ENCODE measurements at places on chromosomes 3 and 15.
A peak's percentile ranks its signal among the peaks of the same experiment; 100 is the strongest.

DNA sequence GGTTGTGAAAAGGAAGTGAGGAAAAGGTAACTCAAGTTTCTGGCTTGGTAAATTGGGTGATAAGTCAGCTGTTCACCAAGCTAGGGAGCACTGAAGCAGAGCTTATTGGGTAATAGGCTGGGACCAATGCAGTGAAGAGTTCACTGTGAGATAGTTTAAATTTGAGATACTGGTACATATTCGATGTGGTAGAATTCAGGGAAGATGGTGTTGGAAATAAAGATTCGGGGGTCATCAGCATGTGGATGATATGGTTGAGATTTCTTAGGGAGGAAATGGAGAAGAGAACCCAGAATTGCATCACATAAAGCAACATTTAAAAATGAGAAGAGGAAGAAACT, 16.9 kb downstream of the MME start:
- DNase-seq = no peak

DNA sequence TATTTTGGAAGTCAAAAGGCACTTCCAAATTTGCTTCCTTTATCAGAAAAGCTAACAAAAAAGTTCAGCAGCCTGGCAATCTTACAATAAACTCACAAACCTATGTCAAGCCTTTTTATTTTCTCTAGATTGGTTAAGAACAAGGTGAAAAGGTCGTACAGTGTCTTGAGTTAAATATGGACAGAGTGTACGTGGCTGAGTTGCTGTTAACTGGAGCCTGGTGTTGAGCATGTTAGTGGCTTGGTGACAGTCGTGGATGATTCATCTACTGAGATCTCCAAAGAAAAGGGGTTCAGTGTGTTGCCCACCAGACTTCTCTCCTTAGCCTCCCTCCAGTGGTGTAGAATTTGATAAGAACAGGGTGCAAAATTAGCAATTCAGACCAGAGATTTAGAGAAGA, 89.7 kb downstream of the SSR3 start:
- DNase-seq = no peak

DNA sequence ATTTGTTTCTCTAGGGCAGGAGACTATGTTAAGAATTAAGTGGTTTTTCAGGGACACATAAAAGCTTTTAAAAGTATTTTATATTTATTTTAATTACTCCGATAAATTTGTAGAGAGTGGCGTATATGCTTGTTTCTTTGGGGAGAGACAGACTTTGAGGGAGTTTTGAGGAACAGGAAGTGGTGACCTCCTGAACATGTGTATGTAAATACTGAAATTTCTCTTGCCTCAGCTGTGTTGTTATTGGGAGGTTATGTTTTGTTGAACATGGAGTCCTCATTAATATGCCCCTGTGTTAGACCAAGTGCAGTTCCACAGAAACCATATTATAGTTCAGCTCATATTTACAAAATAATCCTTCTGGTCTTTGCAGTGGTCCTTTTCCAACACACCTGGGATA, 41.8 kb upstream of the UTS2B start:
- no peak for DNase-seq

DNA sequence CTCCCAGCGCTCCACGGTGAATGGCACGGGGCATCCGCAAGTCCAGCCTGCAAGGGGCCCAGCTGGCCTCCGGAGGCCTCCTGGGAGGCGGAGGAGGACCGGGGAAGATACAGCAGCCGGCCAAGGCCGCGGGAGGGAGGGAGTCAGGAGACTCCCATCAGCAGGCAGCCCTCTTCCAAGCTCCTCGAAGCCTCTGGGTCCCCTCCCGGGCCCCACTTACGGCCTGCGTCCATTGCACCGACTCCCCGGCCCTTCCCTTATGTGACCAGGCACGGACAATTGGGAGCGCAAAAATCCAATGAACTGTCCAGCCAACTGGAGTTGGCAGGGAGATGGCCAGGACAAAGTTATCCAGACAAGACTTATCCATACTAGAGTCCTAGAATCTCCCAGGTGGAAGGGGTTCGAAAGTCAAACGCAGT, 668 bp downstream of the MFGE8 start:
- DNase-seq = no peak

DNA sequence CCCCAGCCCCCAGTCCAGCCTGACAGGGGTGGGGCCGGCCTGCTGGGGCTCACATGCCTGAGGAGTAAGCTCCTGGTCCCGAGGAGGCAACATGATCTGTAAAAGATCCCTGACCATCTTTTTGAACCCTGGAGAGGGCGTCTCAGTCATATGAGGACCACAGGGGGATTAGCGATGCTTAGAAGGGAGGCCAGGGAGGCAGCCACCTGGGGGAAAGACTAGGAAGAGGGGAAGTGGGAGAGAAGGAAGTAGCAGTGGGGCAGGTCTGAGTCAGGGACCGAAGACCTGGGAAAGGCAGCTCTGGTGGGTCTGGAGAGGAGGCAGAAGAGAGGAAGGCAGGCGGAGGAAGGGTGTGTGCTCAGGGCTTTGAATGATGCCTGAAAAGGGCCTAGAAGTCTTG, 18.9 kb downstream of the PIF1 start:
- DNase-seq = no peak

- no peak for DNase-seq
These were observed 702 bp upstream of the DNAJC17 start for GRCh38 chr15:40807888-40808461.

DNA sequence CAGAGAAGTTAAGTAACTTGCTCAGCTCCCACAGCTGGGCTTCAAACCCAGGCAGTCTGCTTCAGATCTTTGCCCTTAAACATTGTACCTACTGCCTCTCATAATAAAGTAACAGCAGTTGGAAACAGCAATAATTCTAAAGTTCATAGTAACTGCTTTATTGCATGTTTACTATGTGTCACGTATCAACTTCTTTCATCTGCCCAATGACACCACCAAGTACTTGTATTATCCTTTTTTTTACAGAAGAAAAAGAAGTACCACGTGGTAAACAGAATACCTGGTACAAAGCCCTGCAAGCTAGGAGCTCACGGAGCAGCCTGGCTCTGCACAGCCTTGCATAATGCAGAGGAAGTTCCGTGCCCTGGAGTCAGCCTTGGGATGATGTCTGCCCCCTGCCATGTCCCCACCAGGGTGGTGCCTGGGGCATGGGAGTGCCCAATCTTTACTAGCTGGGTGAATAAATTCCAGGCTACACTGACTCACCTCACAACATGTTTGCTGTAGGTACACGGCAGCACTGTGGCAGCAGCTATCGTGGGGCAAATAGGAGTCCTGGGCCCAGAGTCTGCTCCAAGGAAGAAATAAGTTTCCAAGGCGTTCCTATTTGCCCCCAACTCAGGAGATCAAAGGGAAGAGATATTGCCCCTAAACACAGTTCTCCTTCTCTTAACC, 77.2 kb downstream of the LDHAL6B start:
- no peak for DNase-seq

- no peak for DNase-seq
These were observed 9.9 kb downstream of the THAP10 start for GRCh38 chr15:70882361-70882760.

DNA sequence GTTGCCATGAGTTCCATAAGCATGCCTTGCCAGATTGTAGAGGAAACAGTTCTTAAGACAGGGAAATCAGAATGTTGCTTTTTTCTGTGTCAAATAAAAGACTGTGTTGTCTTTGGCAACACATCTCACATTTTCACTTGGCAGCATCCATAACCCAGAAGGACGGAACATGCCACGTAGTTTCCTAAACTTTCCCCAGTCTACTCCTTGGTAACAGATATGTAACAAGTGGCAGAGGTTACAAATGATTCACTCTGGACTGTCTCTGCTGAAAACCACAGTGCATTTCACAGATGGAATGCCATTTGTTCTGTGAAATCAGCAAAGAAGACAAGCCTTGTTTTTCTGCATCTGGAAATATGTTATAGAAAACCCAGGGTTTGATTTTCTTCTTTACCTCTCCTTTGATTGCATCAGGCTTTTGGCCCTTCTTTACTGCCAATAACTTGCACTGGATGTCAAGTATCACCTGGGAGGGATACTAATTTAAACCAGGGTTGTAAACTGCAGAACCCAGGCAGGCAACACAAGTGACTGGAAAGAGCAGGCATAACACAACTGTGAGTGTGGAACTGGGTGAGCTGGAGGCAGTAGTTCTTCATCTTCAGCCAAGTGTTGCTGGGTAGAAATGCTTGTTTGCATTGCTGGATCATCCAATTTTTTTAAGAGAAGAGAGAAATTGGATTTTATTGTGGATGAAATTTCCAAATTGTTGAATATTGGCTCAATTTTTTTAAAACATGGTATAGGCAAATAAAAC, 124.4 kb upstream of the FOXB1 start:
- no peak for DNase-seq

GRCh38 chr15:57728436-57728835, 21.9 kb downstream of the POLR2M start:
- no peak for DNase-seq

GRCh38 chr3:128823631-128824030, 55.8 kb upstream of the ACAD9 start:
- no peak for DNase-seq

- peak; percentile 70 for DNase-seq
These were observed 61.5 kb downstream of the IQSEC1 start for GRCh38 chr3:13011573-13012220.

GRCh38 chr3:120348991-120349854, at the start of gene LRRC58:
Gene LRRC58 (minus strand): TSS chr3:120349354. CDS start chr3:120349243, 111 bp downstream.
- DNase-seq = peak; percentile 88

DNA sequence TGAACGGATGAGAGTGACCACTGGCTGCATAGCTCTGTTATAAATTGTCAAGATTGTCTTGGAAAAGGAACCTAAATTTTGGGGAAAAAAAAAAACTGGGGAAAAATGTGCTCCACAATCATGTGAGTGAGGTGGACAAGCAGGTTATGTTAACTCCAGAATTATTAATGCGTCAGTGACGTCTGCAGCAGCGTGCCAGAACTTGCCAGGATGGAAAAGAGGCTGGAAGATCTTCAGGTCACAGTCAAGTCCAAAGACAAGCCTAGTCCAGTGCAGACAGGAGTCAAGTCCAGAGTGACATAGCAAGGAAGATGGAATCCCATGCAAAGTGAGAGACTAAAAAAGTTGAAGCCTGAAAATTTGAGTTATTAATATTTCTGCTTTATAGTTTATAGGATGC, 140.6 kb downstream of the RYR3 start:
- DNase-seq = no peak

GRCh38 chr3:37741644-37742043, 120.0 kb upstream of the CTDSPL start:
- no peak for DNase-seq

DNA sequence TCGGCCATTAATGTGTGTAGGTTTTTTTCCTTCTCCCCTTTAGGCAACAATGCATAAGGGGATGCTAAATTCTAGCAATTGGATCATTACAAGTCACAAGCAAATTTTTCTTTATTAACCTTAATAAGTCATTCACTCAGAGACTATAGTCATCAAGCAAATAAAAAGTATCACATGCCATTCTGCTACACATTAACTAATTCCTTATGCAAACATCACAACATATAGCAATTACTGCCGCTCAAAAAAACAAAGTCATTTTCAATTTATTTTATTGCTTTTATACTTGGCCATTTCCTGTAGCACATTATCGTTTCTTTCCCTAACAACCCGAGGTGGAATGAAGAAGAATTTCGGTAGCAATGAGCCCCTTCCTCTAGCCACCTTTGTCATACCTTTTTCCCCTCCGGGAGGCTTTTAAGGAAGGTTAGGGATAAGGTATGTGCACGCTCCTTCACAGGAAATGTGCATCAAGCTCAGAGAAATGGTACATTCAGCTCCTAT, 421.2 kb downstream of the TIGIT start:
- no peak for DNase-seq

DNA sequence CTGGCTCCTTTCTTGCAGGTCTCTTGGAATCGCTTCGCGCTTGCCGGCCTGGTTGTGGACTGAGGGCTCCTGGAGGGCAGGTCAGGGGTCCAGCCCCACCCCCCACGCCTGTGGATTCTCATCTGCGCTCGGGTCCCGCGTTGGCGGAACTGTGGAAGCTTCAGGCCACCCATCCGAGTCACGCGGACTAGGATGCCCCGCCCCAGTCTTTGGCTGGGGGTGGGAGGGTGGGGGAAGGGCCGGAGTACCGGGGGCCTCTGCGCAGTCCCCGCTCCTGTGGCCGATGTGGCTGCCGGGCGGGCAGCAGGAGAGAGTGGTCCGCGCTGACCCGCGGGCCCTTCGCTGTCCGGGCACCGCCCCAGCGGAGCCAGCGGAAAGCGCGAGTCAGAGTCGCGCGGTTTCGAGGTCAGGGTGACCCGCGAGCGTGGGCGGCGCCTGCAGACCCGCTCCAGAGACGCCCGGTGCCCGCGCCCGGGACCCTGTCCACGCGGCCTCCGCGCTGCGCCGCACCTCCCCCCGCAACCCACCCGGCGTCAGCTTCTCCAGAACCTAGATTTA, 114.2 kb downstream of the KLF13 start:
- DNase-seq = no peak

- no peak for DNase-seq
These were observed 177.0 kb upstream of the MBNL1 start for GRCh38 chr3:152091725-152092124.

DNA sequence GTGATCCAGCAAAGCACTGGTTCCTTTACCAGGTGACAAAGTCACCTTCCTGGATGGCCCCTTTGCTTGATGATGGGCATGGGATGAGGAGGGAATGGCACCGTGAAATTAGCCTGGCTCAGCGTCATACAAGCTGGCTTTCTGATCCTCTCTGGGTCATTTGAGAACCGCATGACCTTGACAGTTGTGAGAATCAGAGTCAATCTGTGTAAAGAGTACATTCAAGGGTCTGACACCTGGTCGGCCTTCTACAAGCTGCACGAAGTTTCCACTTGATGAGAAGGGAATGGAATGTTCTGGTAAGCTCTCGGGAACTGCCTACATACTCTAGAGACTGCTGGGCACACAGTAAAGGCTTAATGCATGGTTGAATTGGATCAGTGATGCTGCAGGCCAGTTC, 319.8 kb upstream of the TLE3 start:
- DNase-seq = no peak

DNA sequence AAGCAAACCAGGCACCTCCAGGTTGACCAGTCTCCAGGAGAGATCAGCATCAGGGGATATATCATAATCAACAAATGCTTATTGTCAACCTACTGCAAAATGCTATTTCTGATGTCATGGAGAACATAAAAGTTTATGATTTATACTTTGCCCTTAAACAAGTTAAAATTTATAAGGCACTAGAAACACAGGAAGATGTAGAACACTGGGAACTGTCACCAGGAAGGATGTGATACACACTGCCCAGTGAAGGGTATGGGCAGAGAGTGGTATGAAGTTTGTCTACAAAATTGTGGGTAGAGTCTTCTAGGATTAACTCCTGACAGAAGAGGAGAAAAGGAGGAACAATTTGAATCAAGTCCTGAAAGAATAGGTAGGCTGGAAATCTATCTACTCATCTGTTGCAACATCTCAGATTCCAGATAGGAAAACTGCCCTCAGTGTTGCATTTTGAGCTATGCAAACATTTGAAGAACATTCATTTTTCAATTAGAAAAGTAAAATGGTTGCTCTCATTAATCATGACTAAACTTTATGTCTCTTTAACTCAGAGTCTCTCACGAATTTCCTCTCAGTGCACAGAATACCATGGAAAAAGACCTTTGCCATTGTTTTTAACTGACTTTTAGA, 105.9 kb upstream of the SKOR1 start:
- DNase-seq = no peak
